ENCODE measurements at places on chromosomes 7 and 10.
A peak's percentile ranks its signal among the peaks of the same experiment; 100 is the strongest.

DNA sequence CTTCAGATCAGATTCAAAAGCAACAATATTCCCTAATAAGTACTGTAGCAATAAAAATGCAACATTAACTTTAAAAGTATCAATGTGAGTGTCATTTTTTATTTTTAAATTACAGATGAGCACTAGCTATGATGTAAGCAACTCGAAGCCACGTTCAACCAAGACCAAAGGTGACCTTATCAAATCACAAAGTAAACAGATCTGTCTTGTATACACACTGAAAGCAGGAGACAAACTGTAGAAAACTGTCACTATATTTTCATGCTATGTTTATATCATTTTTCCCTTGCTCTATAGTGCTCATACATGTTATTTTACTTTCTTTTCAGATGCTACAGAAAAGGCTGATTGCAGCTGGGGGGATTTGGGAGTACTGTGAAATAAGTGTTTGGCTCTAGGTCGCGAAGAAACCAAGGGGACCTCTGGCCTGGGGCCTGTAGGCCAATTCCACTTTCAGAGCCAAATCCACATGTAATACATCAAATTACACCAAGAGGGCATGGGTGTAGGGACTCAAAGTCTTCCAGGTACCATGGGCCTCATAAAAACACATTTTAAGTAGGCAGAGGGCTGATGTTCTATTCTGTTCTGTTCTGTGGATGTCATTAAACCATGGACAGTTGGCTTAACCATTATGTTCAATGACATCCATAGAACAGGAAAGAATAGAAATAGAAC is 245.2 kb downstream of the SFMBT2 start:
- DNase-seq, result no peak

DNA sequence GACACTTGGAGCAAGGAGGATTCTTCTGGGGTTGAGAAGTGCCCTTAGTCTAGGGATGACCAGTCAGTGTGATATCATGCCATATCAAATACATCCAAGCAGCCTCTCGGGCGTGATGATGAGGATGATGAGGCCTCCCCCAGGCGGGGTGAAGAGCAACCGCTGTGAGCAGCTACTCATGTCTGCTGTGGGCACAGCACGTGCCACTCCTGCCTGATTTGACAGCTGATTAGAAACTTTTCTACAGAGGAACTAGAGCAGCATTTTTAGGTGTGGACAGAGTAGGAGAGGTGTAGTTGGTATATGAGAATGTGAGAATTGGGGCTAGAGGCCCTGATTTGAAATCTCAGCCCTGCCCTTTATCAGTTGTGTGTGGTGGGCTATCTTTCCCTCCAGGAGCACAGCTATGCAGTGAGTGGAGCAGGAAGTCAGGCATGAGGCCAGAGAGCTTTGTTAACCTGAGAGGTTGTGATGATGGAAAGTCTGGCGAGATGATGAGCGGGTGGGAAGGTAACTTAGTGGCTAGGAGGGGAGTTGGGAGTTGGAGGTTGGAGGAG is 49.6 kb upstream of the COBL start:
- DNase-seq, result no peak

DNA sequence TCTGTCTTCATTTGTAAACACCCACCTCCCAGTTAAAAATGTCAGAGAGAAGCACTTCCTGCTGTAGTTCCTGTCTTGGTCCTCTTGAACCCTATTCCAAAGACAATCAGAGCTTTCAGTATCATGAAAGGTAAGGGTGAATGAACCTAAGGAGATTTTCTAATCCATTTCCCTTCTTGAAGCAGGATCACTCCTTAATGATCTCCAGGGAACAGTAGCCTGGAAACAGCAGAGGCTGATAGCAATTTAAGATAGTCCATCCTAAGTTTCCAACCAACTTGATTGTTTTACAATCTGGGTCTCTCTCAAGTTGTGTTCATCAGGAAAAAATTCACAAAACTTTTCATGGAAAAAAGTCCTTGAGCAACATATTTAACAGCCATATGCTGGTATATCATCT is 273.6 kb downstream of the NEBL start:
- DNase-seq, result no peak

GRCh38 chr7:102994567-102994966 is 80.0 kb downstream of the FBXL13 start:
- DNase-seq, result no peak

DNA sequence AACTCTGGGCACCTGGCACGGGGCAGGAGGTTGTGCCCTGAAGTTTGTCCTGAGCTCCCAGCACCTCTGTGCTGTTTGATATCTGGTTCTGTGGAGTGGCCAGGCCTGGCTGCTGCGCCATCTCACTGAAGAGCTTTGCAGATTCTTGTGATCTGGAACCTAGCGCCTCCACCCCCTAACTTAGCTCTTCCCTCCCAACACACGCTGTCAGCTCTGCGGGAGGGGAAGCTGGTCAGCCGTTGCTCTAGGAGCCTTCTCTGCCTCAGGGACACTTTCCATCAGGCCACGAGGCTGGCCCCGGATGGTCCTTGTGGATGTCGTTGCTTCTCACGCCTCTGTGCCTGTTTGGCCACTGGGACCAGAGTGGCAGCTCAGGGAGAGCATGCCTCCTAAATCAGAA is 213.2 kb downstream of the CCDC3 start:
- DNase-seq, result no peak

DNA sequence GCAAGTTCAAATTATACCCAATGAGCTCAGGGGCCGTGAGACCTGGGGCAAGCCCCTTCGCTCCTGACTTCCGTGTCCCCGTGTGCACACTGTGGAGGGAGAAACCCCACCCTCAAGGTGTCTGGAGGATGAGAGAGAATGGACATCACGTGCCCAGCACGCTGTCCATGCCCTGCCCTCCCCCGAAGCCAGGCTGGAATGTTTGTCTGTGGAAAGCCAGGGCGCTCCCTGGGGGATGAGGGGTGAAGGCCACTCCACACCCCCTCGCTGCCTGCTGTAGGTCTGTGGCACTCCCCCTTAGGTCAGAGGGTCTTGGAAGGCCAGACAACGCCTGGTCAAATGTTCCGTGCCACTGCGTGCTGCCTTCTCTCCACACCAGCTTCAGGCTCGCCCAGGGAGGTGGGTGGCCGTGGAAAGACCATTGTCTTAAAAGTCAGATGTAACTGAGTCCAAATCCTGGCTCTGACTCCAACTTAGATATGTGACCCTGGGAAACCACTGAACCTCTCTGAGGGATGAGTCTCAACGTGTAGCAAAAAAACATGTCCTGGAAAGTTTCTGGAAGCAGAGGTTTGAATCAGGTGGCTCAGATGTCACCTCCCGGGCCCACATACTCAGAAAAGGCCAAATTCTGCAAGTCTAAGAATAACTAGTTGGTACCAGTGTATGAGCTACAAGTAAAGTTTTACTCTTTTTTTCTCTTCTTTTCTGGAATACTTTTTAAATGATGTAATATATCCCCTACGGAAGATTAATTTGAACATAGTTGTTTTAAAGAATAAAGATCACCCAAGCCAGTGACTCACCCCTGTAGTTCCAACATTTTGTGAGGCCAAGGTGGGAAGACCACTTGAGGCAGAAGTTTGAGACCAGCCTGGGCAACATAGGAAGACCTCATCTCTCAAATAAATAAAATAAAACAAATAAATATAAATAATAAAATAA is 24.9 kb downstream of the RCC1L start:
- DNase-seq, result no peak

- no peak for DNase-seq
Observed at GRCh38 chr10:5975641-5976473, 1.5 kb downstream of the IL15RA start.

GRCh38 chr7:12028508-12028907 is 182.6 kb upstream of the TMEM106B start:
- DNase-seq, result no peak

DNA sequence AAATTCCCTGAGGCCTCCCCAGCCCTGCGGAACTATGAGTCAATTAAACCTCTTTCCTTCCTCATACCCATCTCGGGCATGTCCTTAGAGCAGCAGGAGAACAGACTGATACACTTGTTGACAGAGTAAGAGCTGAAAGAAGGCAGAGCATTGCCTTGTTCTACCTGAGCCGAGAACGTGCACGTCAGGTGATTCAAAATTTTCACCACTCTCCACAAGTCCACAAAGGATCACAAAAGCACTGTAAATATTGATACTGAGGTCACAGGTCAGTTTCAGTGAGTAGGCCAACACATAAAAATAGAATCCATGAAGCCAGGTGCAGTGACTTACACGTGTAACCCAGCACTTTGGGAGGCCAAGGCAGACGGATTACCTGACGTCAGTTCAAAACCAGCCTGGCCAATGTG is 27.8 kb downstream of the DCLRE1C start:
- no peak for DNase-seq

GRCh38 chr10:132663666-132664365 is 122.1 kb downstream of the NKX6-2 start:
- DNase-seq, result peak; percentile 69

DNA sequence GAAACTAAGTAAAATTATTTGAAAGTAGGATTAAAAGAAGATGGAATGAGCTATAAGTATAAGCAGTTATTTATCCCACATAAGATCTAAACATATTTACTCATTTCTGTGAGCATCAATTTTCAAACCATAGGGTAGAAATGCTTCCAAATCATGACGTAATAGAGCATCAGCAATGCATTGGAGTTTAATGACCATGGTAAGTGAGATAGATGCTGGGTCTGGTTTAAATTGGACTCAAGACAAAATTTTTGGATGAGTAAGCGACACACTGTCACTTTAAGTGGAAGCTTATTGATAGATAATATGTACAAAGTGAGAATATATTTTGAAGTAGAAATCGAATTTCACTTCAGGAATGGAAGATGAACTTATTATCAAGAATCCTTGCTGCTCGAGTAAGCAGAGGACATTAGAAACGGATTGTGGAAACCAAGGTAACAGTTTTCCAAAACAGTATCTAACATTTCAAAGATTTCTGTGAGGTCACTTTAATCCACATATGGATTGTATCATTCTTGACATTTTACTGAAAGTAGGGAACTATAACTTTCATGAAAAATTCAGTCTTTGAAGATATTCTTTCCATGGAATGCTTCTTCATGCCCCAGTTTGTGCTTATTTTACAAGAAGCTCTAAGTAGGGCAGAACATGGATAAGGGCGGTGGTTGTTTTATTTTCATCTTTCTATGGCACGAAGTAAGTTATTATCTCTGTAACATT is 85.8 kb downstream of the AGMO start:
- no peak for DNase-seq

DNA sequence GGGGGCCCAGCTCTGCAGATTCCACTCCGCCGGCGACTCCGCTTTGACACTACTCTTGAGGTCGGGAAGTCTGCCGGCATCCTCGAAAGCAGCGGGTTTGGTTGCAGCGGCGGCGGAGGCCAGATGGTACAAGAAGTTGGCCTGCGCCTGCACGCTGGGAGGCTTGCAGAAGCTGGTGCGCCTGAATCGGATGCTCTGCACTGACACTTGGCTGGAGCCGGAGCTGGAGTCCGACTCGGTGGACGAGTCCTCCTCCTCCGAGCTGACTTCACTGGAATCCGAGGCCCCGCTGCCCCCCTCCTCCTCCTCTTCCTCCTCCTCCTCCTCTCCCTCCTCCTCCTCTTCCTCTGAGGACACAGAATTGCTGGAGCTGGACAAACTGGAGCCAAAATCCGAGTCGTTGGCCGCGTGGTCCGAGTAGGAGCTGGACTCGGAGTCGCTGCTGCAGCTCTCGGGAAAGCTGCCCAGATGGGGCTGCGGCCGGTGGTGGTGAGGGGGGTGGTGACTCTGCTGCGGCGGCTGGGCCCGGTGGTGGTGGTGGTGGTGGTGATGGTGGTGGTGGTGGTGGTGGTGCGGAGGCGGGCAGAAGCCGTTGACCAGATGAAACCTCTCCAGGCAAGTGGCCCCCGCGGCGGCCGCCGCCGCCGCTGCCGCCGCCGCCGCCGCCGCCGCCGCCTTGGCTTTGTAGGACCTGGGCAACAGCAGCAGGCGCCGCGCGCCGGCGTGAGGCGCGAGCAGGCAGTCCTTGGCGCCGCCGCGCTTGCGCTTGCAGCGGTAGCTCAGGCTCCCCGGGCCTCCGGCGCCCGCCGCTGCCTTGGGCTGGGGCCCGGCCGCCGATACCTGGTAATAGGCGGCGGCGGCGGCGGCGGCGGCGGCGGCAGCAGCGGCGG is 9.0 kb downstream of the SKIDA1 start:
- peak; percentile 73 for DNase-seq

- no peak for DNase-seq
Observed at GRCh38 chr7:94969434-94970084, 62.2 kb downstream of the PPP1R9A start.

DNA sequence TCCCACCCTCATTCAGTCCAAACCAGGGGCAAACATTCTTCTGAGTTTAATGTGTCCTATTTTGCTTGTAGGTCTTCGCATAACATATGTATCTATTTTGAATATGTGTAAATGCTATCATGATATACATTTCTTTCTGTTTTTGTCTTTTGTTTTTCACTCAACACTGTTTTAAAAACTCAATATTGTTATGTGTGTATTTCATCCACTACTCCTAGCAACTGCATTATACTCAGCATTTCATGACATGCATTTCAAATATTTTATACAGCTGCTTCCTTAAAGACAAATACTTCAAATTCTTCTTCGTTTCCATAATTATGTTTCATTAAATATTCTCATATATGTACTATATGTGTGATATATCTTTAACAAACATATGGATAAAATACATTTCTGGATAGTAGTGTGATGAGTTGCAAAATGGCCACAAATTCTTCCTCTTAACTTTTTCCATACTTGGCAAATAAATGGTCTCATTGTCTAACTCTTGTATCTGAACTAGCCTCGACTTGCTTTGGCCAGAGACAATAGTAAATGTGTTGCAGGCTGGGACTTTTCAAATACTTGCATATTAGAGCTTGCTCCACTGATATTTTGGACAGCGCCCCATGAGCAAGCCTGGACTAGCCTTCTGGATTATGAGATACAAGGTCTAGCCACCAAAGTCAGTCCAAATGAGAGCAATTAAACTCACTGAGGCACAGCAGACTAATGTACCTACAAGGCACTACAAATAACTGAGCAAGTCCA is 539.7 kb upstream of the KCND2 start:
- DNase-seq, result no peak

DNA sequence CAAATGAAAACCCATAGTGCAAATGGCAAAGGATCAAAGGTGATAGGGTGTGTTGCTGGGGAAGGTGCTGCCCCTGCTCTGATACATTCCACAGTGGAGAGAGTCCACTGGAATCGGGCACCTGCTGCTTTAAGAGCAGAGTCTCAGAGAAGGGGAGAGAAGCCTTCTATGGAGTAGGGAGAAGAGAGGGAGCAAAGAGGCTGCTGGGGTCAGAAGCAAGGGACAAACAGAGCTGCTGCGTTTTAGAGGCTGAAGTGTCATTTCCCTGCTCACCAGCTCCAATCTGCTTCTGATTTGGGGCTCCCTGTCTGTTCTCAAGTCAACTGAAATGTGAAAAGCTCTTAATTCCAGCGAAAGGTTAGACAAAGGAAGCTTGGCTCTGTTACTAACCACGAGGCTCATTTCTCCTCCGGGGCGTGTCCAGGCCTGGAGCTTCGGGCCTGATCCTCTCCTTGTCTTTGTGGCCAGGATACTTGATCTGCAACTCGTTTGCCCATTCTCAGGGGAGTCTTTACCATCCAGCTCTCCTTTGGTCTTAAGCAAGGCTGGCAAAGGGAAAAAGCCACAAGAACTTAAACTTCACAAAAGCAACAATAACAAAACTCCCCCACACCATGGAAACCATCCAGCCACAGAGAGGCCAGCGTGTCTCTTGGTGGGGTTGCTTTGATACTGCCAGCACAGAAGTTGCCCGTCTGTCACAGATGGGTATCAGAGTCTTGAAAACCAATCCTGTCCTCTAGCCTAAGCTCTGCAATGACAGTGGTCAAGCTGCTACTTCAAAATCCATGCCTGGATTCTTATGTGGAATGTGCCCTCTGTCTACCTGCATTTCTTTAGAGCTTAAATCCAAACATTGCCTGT is 692.6 kb downstream of the SUGCT start:
- no peak for DNase-seq
